ENCODE measurements at places on chromosomes 1 and 21.

DNA sequence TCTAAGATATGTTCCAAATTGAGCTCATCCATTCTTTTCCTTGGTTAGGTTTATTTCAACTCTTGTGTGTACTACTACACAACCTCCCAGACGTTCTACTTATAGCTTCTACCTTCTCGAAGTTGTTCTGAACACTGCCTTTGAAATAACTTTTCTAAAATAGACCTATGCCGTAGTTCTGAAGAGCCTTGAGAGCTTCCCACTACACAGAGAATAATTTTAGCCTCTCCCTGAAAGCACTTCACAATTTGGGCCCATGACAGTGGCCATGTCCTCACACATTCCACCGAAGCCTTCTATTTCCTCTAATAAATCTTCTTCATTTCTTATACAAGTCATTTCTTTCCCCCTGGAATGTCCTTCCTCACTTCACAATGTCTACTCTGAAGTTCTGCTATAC is 62.2 kb downstream of the CRB1 start:
- DNase-seq, result no peak

- no peak for DNase-seq
Measured at GRCh38 chr1:193157360-193157759, 29.1 kb downstream of the B3GALT2 start.

DNA sequence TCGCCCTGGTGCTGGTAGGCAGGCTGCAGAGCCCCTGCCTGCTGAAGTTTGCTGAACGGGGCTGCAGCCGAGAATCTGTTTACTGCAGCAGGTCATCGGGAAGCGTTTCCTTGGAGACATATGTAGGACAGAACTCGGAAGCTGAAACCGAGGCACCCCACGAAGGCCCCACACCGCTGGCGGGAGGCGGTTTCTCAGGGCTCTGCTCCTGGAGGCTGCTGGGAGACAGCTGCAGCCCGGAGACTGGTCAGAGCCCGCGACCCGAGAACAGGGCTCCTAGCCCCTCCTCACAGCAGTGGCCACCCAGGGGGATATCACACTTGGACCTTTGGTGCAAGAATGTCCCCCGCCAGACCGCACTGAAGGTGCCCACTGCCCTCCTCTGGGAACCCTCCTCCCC is 12.7 kb upstream of the PLCH2 start:
- no peak for DNase-seq

GRCh38 chr1:233598891-233599541 is 14.9 kb upstream of the KCNK1 start:
- DNase-seq, result no peak

DNA sequence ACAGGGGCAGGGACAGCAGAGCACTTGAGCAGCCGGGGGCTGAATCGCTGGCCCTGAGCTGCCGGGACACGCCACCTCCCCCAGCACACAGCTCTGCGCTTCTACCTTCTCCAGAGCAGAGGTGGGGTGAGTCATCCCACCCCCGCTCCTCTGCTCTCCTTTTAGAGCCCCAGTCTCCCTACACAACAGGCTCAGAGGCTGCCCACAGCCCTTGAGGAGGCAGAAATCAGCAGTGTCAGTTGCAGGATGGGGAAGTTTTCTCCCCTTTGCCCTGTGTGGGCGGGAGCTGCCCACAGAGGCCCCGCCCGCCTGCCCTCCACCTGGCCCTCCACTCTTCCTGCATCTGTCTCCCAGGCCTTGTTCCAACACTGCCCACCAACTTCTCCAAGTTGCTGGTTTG is 94.6 kb downstream of the STUM start:
- DNase-seq, result no peak

DNA sequence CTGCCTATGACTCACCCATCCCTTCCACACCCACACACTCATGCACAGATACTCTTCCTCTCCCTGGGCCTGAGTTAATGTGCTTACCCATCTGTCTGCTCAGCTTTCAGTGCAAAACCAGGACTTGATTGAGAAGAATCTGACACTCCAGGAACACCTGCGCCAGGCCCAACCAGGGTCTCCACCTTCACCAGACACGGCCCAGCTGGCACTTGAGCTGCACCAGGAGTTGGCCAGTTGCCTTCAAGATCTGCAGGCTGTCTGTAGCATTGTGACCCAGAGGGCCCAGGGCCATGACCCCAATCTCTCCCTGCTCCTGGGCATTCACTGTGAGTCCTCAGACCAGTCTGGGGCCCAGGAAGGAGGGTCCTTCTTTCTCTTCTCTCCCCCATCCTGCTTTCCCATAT is 3.5 kb upstream of the SH3BGRL3 start:
- DNase-seq, result no peak

GRCh38 chr1:17795836-17796645 is 40.9 kb downstream of the ACTL8 start:
- no peak for DNase-seq

Data from C1 segment of cervical spinal cord (tissue), 14 donors.